ENCODE measurements at places on chromosomes 5 and 9.

DNA sequence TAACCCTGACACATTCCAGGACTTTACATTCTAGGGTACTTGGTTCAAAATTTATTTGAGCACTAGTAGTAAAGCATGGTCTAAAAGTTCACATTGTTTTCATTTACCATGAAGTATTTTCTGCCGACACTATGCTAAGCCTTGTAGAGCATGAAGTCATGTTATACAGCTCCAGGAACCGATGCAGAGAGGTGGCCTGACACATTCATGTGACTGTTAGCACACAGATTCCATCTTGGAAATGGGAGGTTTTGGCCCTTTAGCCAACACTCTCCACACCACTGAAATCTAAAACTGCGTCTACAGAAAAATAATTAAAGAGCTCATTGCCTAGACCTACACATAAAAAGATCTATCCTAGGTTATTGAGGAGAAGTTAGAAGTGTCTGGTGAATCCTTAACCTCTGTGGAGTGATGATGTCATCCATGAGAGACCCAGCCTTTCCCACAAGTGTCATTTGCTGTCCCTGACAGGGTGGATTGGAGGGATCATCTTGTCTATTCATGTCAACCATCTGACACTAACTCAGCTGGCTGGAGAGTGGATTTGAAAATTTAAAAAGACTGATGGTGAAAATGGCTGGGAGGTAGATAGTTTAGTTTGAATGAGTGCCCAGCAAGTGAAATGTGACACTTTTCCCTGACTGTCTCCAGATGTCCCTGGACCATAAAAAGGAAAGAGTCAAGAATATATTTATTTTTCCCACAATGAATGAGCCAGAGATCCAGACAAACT, 1.3 kb downstream of the RANBP3L start:
- no peak for DNase-seq

DNA sequence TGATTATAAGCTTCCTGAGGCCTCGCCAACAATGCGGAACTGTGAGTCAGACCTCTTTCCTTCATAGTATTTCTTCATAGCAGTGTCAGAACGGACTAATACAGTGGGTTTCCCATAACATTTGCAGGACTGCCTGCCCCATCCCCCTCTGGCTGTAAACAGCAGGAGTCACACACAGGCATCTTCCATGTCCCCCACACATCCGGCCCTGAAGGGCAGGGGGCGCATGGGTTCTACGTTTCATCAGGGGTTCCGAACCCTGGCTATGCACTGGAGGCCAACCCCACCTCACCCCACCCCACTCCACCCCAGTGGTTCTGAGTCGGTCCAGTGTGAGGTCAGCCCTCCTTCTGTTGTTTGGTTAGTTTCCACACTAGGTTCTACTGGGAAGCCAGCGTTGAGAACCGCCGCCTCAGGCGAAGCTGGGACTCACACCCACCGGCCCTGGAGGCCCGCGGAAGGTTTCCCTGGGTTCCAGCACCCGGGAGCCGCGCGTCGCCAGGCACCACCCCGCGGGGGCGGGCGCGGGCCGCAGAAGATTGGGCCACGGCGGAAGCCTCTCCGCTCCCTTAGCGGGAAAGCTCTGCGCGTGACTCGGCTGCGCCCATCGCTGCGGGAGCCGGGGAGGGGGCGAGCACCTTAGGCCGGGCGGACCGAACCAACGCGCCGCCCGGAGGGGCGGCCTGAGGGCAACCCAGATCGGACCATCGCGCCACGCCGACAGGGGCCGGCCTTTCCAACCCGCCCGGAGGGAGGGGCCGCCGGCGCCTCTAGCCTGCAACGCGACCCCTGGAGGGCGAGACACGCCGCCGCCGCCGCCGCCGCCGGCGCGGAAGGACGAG, at the start of gene RUSC2:
Gene RUSC2 (plus strand): TSS at position 799 of the 842 bp plus-strand sequence. CDS start 56,411 bp downstream, outside the sequence.
- peak; percentile 90 for DNase-seq

DNA sequence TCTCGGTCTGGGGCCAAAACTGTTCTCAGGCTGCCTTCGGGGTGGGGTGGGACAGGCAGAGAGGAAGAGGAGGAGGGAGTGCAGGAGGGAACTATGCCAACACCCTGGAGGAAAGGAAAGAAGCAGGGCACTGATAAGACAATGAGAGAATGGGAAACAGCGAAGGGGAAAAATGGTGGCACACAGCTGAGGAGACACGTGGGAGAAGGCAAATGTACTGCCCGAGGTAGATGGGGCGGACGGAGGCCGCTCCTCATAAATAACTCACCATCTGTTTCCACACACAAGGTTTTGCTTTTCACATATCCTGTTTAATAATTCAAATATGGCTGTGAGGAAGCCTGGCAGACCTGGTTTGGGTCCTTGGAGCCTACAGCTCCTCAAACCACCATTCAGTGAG, 148.2 kb upstream of the LRRTM2 start:
- peak; percentile 30 for DNase-seq

DNA sequence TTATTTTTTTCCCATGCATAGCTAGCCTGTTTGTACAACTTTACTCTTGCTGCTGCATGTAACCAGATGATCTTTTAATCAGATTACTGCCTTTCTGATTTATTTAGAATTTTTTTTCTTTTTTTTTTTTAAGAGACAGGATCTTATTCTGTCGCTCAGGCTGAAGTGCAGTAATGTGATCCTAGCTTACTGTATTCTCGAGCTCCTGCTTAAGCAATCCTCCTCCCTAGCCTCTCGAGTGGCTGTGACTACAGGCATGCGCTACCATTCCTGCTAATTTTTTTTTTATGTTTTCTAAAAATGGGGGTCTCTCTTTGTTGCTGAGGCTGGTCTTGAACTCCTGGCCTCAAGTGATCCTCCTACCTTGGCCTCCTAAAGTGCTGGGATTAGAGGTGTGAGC, 9.6 kb downstream of the DCP2 start:
- no peak for DNase-seq

DNA sequence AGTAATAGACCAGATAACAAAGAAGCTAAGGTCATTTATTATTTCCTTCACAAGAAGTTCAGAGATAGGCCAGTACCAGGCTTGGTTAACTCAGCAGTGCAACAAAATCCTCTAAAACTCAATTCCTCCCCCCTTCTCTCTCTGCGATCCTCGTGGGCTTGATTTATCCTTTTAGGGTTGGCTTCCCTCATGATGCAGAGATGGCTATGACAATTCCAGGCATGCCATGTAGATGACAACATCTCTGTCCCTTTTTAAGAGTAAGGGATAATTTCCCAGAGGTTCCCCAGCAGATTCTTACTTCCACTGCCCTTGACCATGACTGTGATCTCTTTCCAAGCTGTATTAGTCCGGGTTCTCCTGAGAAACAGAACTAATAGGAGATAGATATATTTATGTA, 28.7 kb upstream of the DAP start:
- no peak for DNase-seq

DNA sequence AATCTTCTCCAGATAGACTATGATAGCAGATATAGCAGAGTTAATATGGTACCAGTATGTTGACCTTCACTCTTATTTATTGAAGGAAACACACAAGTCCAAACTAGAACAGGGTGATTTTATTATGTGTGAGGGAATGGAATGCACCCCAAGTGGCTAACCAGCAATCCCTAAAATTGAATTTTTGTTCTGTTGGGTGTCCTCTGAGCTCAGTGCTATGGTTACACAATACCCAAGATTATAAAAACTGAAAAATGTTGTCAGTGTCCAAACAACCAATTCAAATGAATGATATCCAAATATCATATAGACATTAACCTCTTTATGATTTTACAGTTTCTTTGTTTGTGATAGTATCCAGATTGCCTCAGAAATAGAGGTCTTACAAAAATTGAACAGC, 60.9 kb downstream of the NNT start:
- no peak for DNase-seq

- DNase-seq: no peak
Measured at GRCh38 chr9:125510980-125511379, 196.0 kb downstream of the MAPKAP1 start.

DNA sequence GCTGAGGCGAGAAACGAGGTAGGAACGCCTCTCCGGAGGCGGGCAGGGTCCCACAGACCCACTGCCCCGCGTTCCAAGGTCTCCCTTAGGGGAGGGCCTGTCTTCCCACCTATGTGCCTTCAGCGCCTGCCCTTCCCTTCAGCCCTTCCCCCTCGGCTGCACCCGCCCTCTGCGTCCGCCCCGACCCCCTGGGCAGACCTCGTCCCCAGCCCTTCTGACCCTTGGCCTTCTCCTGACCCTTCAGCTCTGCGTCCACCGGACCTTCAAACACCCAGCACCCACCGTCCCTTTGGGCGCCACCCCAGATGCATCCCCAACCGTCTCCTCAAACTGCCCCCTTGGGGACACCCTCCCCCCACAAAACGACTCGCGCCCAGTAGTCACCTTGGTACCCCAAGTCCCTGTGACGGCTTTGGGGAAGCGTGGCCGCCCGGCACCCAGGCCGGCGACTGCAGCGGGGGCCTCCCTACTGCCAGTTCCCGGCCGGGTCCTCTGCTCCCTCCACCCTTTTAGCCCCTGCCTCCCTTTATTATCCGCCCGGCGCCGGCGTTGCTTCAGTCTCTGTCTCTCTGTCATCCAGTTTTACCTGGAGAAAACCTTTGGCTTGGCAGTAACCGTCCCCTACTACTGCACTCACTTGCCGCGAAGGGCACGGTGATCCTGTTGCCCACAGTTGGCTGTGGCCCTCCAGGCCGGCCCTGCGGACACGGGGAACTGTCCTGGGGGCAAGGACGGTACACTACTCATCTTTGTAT, 421 bp downstream of the RUSC2 start:
- peak; percentile 55 for DNase-seq

DNA sequence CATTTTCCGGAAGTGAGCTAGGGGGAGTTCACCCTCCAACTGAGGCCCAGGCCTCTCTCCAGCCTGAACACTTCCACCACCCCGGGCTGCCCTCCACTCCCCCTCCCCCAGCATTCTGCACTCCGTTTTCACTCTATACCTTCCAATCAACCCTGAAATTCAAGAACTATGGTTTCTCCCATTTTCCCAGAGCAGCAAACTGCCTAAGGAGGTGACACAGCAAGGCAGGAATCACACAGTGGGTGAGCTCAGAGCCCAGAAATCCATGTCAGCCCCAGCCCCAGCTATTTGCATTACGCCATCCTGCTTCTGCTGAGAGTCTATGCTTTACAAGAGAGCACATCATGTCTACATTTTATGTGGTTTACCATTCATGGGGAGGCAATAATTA, 11.9 kb downstream of the MSX2 start:
- no peak for DNase-seq

DNA sequence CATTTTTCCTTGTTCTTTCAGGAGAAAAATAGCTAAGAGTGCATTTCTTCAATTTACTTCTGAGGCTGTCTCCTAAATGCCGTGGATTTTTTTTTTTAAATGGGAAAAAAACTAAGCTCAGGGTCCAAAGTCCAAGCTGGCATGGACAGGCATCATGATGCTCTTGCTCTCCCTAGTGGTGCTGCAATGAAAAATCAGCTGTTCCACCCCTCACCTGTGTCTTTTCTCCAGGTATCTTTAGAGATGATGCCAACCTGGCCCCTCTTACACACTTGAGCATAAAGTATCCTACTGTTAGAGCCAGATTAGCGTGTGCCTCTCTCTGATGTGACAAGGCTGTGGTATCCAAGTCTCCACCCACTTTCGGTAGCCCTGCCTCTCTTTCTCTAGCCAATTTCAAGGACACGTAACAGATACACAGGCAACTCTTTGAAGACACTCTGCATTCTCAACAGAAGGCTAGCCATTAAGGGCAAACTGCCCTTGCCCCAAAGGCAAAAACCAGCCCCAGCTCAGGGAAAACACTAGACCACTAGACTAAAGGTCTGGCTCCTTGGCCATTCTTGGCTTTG, 208.8 kb downstream of the SAXO1 start:
- no peak for DNase-seq

- DNase-seq: no peak
Measured at GRCh38 chr9:78278801-78279200, 18.1 kb upstream of the PSAT1 start.

DNA sequence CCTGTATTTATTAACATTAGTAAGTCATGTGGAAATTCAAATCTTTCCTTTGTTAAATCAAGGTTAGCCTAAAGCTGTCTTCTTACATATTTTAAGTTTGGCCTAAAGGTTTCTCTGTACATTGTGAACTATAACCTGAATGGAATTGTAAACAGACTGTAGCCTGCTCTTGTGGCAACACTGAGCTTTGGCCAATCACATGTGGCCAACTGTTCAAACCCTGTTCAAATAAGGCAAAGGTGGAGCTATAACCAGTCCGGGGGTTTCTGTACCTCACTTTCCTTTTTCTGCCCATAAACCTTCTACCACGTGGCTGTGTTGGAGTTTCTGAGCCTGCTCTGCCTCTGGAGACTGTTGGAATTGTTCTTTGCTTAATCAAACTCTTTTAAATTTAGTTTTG, 3.3 kb upstream of the HAPLN1 start:
- DNase-seq: no peak

DNA sequence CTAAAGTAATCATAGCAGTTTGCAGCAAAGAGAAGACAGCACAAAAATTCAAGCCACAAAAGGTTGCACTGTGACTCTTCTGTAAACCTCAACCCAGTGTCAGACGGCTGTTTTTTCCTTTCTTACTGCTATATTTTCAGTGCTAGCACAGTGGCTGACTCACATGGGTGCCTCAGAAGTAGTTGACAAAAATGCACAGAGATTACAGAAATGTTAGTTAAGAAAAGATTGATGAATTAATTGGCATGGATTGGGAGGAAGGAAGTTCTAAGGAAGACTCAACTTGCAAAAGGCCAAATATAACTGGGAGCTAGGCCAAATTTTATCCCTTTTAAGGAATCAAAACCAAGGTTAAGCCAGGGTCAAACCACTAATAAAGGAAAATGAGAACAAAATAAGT, 43.7 kb upstream of the ITGA1 start:
- DNase-seq: no peak

DNA sequence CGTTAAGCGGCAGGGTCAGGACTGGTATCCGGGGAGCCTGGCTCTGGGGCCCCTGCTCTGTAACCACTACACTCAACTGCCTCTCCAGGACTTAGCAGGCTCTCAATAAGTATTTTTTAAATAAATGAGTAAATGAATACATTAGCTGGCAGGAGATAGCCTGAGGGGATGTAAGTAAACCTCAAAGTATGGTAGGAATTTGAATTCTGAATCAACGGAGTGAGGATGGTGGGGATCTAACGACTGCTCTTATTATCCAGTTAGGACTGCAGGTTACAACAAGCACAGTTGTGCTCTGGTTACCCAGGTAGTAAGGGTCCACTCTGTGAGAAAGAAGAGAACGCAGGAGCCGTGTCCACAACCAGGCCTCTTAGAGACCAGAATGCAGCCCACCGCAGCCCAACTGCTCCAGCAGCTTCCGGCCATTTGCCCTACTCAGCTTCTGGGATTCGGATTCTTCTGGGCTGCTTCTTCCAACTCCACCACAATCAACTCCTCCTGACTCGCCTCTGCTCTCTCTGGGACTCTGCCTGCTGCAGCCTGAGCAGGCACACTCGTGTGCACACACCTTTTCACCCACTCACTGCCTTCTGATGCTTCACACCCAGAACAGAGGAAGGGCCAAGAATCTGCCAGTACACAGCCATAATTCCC, 52.6 kb downstream of the MED27 start:
- DNase-seq: no peak

DNA sequence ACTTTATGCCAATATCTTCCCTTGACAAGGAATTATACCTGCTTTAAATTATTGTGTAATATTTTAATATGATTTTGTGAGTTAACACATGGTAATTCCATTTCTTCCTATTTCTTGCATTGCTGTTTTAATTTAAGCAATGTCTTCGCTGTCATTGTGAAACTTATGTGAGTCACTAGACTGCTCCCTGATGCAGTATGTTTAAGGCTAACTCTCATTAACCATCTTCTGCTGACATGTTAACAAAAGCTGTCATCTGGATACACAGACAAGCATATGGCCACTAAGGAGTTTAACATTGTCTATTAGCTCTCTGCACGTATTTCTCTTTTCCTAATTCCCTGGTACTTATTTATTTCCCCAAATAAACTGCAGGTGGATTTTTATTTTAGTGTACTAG, 980.8 kb upstream of the CTNND2 start:
- DNase-seq: no peak

GRCh38 chr5:154166901-154167791, 23.4 kb upstream of the GALNT10 start:
- no peak for DNase-seq
